ENCODE measurements at places on chromosomes 5 and 9. TPM values are rescaled to one million over a fixed set of nuclear protein-coding genes. Genes with fewer than 3 reads are reported as not detected.

The LCN15 gene
- total RNA-seq: not detected

The TICAM2 gene
- 1.6 TPM for total RNA-seq

The FOXD4L3 gene
- not detected for total RNA-seq

The GPX3 gene
- 690 TPM for total RNA-seq

The RAD1 gene
- total RNA-seq: 31.6 TPM

The NME5 gene
- 1.2 TPM for total RNA-seq

The SLC36A2 gene
- total RNA-seq: not detected

The PTPRD gene
- total RNA-seq: 4.3 TPM

The ACOT12 gene
- total RNA-seq: not detected

The FBP2 gene
- total RNA-seq: not detected
